ENCODE measurements at places on chromosomes 16 and 17. TPM values are rescaled to one million over a fixed set of nuclear protein-coding genes. Genes with fewer than 3 reads are reported as not detected.

DNA sequence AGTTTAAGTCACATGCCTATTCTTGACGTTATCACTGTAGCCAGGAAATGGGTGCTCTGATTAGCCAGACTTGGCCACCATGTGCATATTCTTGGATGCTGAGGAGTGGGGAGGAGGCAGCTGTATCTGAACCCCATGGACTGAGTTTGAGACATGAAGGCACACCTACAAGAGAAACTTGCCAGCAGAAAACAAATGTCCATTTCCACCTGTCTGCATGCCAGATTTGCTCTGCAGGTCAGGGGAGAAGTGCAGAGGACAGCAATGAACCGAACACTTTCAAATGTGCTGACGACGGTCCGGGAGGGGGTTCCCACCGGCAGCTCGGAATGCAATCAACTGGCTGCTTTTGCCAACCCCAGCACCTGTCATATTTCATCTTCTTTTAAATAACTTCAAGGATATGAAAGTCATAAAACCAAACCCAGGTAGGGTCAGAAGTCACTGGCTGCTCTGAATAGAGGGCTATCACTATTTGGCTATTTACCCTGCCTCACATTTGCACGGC is 287.8 kb upstream of the N4BP1 start:
- no peak for DNase-seq

DNA sequence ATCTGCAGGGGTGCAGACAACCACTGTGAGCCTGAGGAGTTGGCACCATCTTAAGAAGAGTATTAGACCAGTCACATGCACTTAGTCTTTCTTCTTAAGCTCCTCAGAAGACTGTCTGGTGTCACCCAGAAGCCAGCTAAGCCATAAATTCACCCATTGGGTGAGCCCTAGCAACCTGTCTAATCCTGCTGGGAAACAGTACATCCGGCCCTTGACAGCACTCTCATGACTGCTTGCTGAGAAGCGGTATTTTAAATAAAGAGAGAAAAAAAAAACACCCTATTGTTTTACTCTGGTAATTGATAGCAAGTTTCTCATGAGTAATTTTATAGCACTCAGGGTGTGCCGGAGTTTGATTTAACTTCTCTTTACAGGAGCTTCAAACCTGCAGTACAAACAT is 134.7 kb downstream of the SOX9 start:
- no peak for DNase-seq

GRCh38 chr17:73746314-73747073 is 102.2 kb upstream of the SDK2 start:
- DNase-seq = no peak

GRCh38 chr16:56848029-56848936 is 16.7 kb upstream of the SLC12A3 start:
- no peak for DNase-seq

GRCh38 chr16:72552654-72553053 is 380.7 kb upstream of the PMFBP1 start:
- DNase-seq = no peak

DNA sequence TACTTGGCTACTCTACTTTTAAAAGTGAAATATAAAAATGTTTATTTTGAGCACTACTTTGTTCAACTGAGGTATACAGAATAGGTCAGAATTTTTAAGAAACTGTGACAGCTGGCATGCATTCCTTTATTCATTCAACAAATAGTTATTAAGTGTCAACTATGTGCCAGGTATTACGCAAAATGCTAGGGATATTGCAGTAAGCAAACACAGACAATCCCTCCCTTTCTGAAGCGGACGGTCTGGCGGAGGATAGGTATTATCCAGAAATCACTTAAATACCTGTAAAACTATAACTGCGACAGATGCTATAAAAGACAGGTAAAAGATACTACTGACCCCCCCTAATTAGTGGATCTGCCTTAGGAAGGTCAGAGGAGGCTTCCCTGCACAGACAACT is 26.1 kb downstream of the METTL16 start:
- DNase-seq = no peak

DNA sequence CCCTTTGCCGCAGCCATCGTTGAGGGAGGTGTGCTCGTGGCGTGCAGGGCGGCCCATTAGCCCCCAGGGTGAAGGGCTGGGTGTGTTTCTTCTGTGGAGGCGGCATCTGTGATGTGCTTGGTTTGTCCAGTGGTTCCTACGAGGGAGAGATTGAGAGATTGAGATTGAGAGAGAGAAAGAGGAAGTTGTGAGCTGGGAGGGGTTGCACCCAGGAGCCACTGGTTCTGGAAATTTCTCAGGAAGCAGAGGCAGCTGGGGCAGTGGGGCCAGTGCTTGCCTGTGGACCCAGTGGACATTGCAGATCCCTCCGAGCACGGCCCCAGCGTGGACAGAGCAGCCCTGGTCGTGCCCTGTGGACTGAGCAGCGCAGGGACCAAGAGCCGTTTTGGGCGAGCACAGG is 72.0 kb upstream of the ZNF750 start:
- DNase-seq = no peak

DNA sequence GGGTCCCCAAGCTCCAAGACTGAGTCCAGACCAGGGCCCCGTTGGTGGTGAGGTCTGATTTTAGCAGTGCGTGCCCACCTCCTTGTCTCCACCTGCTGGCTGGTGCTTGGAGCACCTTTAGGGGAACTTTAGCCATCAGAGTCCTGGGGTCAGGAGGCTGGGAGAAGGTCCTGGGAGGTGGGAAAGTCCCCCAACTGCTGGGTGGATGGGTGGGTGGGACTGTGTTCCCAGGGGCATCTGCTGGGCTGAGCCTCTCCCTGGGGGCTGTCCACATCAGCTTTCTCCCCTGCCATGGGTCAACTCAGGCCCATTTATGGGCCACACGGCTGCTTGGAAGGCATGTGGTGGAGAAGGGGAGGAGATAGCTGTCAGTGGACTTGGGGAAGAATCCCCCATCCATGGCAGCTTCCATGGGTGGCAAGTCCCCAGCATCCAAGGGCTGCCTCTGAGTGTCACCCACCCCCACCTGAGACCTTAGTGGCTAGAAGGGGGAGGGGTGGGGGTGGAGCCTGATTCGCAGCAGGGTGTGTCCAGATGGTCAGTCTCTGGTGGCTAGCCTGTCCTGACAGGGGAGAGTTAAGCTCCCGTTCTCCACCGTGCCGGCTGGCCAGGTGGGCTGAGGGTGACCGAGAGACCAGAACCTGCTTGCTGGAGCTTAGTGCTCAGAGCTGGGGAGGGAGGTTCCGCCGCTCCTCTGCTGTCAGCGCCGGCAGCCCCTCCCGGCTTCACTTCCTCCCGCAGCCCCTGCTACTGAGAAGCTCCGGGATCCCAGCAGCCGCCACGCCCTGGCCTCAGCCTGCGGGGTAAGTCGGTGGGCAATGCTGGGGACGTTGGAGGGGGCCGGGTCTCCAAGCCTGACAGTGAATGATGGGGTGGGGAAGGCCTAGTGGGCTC is at the start of gene TRPV2:
TRPV2 (plus strand) TSS at position 541 of the 894 bp plus-strand sequence. CDS start 2,098 bp downstream, outside the sequence.
- DNase-seq = no peak

DNA sequence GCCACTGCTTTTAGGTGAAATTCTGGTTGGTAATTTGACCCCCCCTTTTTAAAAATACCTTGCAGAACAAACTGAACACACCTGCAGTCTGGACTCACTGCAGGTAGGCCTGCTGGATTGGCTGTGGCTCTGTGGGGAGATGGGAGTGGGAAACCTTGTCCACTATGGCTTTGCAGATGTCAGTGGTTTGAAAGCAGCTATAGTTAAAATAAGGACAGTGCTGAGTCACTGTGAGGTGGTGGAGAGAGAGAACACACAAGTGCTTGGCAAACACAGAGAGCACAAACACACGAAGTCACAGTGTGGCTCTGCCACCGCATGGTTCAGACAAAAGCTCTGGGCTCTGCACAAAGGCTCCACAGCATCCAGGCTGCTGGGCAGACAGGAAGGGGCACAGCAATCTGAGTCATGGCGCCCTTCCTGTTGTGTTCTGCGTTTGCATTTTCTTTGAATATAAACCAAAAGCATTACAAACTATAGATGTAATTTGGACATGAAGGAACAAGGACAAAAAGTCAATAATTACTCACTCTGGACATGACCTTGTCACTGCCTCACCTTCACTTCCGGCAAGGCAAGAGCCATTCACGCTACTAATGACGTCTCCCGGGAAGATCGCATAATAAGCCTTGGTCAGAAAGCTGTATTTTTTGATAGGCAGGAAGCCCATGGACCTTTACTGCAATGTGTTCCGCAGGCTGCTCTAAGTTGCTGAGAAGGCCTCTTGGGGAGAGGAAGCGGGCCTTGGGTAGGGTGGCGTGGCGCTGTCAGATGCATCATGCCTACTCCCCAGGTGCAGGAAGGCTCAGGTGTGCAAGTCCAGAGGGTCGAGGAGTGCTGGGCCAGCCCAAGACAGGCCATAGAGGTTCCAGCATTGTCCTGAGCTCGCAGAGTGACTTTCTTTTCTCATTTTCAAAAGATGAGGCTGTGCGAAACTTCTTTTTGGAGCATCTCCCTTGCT is 60.1 kb upstream of the MED9 start:
- no peak for DNase-seq

GRCh38 chr16:4607841-4608703 is 6.6 kb downstream of the UBALD1 start:
- DNase-seq = no peak

DNA sequence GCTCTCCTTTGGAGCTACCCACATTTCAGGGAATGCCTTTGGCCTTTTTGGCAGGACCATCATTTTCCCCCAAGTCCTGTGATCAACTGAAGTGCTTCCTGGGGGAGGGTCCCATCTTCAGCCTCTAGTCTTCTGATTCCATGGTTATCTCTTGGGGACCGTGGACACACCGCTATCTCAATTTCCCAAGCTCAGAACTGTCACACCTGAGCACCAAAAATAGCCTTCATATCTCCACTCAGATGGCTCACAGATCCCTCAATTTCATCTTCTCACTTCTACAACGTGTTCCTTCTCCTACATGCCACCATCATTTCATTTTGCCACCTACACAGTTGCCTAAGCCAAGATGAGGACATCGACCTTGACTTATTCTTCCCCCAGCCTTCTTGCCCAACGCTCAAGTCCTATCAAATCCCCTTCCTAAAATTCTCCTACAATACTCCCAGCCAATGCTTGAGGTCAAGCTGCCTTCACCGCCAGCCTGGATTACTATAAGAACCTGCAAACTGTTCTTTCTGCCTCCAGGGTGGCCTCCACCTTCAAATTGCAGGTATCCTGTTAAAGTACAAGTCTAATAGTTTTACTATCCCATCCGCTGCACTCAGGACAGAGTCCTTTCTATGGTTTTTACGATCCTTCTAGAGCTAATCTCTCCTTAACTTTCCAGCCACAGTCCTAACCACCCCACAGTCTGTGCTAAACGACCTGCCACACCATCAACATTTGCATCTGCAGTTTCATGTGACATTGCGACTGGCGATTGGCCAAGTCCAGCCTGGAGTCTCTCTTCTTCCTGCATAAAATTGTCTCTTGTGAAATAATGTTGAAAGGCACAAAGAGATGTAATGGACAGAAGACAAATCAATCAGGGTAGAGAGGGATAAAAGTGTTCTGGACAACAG is 6.2 kb downstream of the ATP6V0D1 start:
- no peak for DNase-seq

GRCh38 chr16:84478172-84478947 is 26.1 kb downstream of the MEAK7 start:
- no peak for DNase-seq

- DNase-seq = no peak
Observed at GRCh38 chr16:30649725-30650368, 913 bp upstream of the PRR14 start.

- DNase-seq = no peak
Observed at GRCh38 chr17:8110907-8111306, 7.4 kb downstream of the ALOXE3 start.

DNA sequence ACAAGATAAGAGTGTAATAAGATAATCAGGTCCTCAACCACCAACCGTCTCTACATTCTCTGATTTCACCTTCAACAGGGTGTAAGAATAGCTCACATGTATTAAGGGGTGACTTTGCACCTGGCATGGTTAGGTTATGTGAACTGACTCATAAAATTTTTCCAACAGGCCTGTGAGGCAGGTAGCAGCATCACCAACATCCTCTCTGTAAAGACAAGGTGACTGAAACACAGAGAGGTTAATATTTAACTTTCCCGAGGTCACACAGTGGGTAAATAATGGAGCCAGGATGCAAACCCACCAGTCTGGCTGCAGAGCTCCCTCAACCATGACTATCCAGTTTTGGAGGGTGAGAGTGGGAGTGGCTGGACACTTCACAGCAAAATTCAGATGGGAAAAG is 317.2 kb downstream of the C16orf95 start:
- DNase-seq = no peak

DNA sequence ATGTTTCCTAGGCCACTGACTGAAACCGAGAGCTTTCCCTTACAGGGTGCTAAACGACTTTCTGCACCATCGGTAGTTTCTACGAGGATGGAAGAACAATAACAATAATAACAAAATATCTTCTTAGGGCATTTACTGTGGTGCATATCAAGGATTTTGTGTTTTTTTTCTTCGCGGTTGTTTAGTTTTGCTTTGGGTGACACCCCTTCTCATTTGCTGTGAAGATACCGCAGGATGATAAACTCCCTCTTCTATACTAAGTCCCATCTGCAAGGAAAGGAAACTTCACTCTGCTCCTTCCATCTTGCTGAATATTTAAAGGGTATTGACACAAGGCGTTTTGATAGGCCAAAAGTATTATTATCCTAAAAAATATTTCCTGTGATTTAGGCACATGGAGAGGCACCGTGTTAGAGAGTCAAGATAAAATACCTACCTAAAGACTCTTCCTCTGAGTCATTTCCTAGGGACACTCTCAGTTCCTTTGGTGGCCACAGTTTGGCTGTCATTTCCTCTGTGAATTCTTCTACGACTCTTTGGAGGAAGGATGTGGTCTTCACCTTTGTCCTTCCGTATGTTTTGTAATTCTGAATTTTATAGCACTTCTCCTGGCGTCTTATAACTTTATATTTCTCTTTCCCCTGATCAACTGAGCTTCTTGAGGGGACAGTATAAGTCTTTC is 318.8 kb downstream of the CDH13 start:
- DNase-seq = no peak

- DNase-seq = no peak
Observed at GRCh38 chr17:19726631-19727376, 10.4 kb upstream of the SLC47A2 start.

- DNase-seq = no peak
Observed at GRCh38 chr16:21263640-21264570, 14.2 kb downstream of the CRYM start.

ITGB4 gene
- total RNA-seq = 5.6 TPM

KRT27 gene
- total RNA-seq = not detected

LPCAT2 gene
- total RNA-seq = 10.6 TPM

APRT gene
- total RNA-seq = 221 TPM

PER1 gene
- total RNA-seq = 38.0 TPM

B3GNT9 gene
- total RNA-seq = 3.5 TPM

Measured in H1 (cell line).